Activated naive CD4-positive, alpha-beta T cell treated with anti-CD3 and anti-CD28 coated beads, Interleukin-2, amount 50 U/mL, for 72 hours (primary cell): ENCODE measurements at places on chromosomes 16 and 17.

DNA sequence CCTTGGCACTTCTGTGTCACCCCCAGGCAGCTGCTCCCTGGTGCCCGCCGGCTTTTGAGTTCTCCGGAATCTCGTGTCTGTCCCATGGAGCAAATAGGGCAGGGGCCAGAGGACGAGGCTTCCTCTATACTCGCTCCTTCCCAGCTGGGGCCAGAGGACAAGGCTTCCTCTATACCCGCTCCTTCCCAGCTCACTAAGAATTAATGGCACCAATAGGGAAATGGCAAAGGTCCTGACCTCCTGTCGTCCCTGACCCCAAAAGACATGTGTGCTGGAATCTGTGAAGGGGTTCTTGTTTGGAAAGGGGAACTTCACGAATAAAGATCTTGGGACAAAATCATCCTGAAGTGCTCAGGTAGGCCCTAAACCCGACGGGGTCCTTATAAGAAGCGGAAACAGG, 7.6 kb downstream of the SGSH start:
- no peak for DNase-seq

DNA sequence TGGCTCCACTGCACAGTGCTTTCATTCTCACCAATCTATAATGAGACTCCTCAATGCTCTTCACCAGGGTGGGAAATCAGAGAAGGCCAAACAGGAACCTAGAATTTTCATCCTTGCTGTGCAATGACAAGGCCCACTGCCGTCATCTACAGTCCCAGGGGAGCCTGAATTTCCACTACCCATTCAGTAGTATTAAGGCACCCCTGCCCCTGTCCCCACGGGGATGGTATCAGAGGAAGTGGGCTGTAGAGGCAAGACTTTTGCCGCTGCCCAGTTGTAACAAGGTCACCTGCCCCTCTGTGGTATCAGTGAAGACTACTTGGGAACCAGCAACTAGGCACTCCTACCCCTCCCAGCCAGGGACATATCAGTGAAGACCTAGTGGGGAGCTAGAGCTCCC, 104.5 kb downstream of the C16orf78 start:
- no peak for DNase-seq

DNA sequence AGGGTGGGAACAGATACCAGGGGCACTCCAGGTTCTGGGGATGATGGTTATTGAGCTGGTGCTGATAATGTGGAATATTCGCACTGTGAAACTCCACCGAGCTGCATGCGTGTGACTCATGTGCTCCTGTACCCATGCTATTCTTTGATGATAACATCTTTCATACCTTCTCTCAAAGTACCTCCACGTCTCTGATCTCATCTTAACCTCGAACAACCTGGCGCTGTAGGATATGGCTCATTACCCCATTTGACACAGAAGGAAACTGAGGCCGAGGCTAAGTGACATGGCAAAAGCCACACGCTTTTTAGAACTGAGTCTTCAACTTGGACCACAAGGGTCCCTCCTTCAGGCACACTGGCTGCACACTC, 30.2 kb upstream of the MRPS23 start:
- DNase-seq: peak; percentile 32

GRCh38 chr17:29625037-29625750, 2.5 kb upstream of the CORO6 start:
- no peak for DNase-seq

DNA sequence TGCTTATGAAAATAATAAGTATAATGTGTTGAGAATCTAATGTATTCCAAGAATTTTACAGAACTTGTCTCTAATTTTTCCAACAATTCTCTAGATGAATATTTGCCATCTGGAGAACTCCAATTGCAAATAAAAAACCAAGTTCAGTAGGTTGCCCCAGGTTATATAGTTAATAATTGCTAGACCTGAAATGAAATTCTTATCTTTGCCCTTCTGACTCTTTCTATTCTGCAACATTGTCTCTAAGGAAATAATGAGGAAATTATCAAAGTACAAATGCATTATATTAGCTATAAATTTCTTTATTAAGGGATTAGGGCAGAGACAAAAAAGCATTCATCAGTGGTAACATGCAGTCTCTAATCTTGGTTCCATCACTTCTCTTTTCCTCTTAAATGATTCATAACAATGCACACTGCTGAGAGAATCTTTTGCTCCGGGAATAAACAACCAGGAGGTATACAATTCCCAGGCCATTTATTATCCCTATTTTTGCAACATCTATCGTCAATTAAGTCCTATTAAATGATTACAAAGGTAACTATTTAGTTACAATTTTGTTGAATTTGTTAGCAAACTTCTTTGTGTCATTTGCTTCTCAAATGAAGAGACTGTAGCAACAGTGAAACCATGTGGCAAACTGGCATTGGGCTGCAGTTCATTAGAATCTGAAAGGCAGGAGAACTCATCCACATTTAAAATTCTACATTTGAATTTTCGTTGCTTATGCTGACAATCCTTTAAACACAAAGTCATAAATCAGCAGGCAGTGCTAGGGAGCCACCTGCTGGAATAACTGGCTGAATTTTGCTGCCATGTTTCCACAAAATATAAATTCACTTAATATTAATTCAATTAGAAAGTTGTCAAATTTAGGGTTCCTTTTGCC, 349.6 kb downstream of the KIF2B start:
- DNase-seq: no peak

GRCh38 chr17:71869293-71869692, 251.5 kb upstream of the SOX9 start:
- no peak for DNase-seq

GRCh38 chr16:15996432-15997109, 47.2 kb downstream of the ABCC1 start:
- no peak for DNase-seq

GRCh38 chr16:55351936-55352335, 27.9 kb downstream of the IRX6 start:
- no peak for DNase-seq

- DNase-seq: no peak
Observed at GRCh38 chr17:40311575-40311974, 2.6 kb downstream of the RARA start.

DNA sequence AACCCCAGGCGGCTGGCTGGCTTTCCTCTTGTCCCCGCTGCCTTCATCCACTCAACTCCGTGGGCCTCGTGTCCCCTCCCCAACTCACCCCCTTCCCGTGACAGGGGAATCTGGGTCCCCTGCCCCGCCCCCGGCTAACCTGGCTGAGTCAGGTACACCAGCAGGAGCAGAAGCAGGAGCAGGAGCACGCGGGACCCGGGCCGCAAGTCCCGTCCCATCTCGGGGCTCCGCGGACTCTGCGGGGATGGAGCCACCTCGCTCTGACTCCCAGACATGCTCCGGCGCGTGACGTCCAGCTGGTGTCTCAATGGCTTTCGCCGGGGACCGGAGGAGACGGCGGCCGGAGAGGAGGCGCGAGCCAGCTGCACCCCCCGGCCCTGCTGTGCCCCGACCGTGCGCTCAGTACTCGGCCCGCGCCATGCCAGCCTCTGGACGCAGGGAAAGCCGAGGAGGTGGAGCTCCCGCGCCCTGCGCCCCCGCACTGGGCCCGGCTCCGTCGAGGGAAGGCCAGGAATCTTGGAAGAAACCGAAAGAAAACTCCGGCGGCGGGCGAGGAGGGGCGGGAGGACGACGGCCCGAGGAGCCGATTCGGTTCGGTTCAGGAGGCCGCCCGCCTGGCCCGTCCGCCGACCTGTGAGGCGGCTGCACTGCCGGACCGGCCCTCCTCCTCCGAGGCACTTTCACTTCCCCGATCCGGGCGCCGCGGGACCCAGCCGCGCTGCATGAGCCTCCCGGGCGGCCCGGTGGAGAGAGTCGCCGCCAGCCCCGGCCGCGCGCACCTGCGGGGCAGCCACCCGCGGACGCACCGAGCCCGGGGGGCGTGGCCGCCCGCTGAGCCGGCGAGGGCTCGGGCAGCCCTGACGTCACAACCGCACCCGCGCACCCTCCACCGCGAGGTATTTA, at the start of the genes CXCL16 and ZMYND15:
Gene CXCL16, minus strand, starts transcription at position 807 of the 903 bp plus-strand sequence. Its CDS starts 589 bp downstream, at position 218.
Gene ZMYND15, plus strand, starts transcription at position 712 of the 903 bp plus-strand sequence. CDS start 716 bp downstream, outside the sequence.
- no peak for DNase-seq

DNA sequence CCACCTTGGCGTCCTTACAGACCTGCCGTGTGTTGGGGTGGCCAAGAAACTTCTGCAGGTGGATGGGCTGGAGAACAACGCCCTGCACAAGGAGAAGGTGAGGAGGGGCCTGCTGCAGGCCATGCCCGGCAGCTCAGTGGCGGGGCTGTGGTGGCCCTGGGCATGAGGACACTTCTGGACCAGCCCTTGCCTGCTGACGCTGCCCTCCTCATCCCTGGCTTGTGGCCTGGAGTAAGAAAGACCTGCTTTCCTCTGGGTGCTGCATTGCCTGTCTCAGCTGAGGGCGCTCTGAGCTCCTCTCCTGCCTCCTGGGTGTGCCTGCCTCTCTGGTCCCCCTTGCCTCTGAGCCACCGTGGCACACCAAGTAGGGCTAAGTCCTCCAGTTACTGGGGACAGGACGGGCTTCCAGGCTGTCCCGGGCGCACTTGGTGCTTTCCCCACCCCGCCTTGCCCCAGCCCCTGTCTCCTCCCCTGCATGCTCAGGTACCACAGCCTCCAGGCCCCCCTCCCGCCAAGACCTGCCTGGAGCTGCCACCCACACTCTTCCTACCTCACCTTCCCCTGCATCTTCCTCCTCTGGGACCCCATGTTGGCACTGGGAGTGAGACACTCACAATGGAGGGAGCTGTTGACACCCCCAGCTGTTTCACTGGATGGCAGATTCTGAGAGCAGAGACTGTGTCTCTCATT, 8.7 kb downstream of the ENDOV start:
- no peak for DNase-seq

- peak; percentile 86 for DNase-seq
Observed at GRCh38 chr16:23504453-23505179, 5.7 kb downstream of the GGA2 start.

DNA sequence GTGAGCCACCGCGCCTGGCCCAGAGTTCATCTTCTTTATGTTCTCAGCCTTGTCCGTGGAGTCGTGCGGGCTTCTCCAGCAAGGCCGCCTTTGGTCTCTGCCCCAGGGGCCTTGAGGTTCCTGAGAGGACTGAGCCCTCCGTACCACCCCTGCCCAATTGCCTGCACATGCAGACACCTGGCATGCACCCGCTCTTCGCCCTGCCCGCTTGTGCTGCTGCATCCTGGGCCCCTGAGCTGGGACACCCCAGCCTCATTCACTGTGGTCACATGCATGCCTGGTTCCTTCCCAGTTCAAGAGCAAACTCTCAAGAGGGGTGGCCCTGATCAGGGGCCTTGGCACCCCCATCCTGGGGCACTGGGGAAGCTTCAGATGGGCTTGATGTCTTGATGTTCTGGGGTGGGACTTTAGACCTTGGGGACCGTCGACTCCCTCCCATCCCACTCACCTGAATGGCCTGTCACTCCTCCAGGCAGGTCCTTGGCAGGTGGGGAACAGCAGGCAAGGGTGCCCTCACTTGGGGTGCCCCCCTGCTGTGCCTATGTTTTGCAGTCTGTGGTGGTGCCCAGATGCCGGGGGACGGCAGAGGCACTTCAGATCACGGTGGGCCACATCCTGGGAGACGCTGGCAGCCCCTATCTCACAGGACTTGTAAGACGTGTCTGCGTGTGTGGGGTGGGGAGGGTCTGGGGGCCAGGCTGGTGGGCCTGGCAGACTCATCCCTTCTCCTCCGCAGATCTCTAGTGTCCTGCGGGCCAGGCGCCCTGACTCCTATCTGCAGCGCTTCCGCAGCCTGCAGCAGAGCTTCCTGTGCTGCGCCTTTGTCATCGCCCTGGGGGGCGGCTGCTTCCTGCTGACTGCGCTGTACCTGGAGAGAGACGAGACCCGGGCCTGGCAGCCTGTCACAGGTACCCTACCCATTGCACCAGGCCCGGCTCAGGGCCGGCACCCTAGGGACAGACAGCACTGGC, 12.7 kb upstream of the SPNS2 start:
- DNase-seq: peak; percentile 51

GRCh38 chr17:33113276-33113990, 121.8 kb downstream of the SPACA3 start:
- DNase-seq: no peak

GRCh38 chr16:19172098-19172780, 4.2 kb downstream of the SYT17 start:
- DNase-seq: no peak

GRCh38 chr16:2924901-2925755, 13.4 kb downstream of the FLYWCH1 start:
- no peak for DNase-seq

DNA sequence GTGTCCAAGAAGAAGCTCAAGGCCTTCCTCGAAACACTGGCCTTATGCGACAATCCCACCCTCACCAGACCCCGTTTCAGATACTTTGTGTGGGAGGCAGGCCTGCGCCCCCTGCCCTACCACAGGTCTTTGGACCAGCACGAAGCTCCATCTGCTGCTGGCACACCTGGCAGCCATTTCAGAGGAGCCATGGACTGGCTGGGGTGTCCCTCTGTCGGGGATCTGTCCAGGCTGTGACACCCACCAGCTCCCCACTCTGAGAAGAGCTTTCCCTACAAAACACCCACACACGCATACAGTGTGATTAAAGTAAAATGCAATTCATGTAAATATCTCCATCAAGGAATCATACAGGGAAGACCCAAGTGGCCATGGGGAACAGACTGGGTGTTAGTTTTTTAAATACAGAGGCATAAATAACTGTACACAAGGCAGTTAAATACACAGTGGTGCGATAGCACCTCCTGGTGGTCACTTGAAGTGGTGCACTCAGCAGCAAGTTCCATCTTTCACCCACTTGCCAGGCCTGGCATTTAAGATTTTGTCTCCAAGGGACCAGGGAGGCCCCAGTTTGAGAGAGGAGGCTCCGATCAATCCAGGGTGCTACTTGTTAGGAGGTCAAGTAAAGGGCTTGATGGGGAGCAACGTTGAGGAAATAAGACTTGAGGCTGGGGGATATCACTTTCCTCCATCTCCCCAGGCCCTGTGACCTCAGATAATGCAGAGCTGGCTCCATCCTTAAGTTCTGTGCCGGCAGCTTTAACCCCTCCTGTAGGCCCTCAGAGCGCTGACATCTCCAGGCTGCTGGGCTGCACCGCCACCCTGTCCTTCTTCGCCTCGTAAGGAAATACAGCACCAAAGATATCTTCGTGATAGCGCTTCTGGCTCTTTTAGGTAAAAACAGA, 43.6 kb downstream of the NOS2 start:
- peak; percentile 58 for DNase-seq

- DNase-seq: no peak
Observed at GRCh38 chr17:27984816-27985215, 57.7 kb upstream of the NLK start.

GRCh38 chr17:21199311-21199710, 14.7 kb downstream of the TMEM11 start:
- DNase-seq: no peak

DNA sequence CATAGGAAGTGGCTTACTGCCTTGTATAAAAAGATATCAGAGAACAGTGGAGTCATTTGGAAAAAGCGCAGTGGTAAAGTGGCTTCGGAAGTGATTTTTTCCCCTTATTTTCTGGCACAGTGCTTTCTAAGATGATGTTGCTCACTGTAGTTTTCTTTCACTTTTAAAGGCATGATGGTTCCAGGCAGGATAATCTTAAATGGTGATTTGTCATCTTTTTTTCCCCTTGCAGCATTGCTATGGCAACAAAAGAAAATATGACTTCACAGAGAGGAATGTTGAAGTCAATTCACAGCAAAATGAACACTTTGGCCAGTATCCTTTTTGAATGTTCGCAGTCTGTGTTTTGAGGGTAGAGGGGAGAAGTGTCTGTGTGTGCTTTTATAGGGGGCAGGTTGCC, 42.5 kb downstream of the GOSR1 start:
- DNase-seq: no peak
